ENCODE measurements at places on chromosomes 1 and 21.

- no peak for DNase-seq
Observed at GRCh38 chr1:109263234-109263596, 13.9 kb downstream of the CELSR2 start.

DNA sequence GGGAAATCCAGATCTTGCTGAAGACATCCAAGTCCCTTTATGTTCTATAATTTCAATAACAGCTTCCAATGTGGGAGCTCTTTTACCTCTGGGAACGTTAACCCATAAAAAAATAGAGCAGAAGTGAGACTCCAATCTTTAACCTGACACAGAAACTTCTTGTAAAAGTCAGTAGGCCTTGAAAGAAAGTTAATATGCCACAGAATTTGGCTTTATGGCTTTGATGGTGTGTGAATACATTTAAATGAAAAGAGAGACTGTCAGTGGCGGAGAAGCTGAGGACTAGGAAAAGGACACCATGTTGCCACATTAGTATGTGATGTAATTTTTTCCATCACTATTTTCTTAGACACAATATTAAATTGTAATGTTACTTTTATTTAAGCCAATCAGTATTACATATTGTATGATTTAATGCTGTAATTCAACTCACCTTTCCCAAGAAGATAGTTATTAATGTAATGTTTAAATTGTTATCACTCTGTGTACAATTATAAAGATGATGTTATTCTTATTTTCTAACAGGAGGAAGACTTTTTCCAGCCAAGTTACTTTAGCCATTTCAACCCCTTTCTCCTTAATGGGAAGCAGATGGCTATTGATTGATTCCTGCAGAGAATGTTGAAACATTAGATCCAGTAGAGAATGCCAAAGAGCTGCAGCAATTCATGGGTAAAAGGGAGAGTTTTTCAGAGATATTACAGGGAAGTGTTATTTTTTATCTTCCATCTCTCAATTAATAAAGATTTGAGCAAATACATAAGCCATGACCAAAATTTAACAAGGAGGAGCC is 17.5 kb upstream of the CLDN8 start:
- no peak for DNase-seq

DNA sequence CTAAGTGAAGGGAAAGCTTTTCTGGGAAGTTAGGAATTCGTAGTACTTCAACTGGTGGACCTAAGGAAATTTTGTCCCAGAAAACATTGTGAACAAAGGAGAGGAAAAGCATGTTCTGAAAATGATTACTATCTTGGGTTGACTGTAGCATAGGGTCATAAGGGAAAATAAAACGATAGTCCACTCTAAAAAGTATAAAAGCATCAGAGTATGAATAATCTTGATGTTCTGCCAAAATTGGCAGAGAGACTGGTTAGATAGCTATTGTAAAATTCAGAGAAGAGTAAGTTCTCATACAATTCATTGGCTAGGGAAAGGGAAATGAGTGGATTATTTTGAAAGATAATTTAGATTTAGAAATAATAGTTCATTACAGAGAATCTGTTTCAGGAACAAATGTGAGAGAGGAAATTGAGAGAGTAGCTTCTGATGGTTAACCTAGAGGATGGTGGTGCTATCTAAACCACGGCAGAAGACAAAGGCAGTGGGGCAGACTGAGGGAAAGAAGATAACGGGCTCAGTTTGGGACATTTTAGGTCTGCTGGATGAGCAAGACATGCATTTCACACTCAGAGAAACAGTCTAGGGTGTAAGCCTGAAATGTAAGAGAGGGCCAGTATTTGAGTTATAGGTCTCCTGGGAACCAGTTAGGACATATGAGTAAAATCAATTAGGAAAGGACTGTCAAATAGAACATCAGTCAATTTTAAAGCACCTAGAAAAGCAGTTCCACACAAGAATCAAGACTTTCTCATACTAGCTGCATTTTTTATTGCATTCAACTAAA is 799.3 kb upstream of the CXADR start:
- DNase-seq = peak; percentile 41

DNA sequence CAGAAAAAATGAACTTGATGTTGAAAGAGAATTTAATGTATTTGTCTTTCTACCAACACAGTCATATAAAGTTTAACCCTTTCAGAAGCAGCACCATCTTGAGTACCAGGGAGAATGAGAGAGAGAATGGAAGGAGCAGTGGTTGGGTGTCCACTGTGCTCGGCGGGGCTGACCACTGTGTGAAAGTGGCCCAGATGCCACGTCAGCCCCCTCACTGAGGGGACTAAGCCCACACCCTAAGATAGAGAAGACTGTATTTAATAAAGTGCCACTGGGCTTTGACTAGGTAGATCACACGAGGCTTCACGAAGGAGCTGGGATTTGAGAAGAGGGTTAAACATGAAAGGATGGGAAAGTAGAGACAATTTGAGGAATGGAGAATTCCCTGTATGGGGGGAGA is 31.2 kb downstream of the BATF3 start:
- DNase-seq = no peak

DNA sequence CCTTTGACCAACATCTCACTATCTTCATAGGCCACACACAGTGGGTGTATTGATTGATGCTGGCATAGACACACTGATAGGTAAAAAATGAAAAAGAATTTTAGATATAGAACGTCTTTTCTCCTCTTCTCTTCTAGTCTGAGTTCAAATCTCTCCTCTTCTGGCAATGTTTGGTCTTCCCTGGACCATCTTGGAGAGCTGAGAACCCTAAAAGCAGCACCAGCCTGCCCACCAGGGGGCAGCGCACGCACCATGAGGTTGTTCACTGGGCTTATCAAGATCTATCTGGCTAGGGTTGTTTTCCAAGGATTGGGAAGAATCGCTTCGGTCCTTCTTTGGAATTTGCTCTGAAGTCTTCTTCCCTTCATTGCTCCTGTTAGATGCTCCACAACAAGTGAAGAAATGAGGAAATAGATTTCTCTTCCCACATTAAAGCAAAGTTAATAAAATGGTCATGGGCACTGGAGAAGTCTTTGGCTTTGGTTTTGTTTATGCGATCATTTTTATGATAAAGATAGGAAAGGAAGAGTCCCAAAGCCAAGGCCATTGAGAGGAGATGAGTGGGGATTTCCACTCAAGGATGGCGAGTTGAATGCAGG is 104.0 kb upstream of the OLIG2 start:
- no peak for DNase-seq

- DNase-seq = peak; percentile 92
Observed at GRCh38 chr1:248838357-248839167, 538 bp downstream of the ZNF672 start.

GRCh38 chr1:114482585-114482984 is 28.4 kb downstream of the TRIM33 start:
- DNase-seq = no peak

GRCh38 chr1:115980998-115981993 is 5.0 kb downstream of the SLC22A15 start:
- peak; percentile 64 for DNase-seq

GRCh38 chr1:150076066-150076465 is 8.5 kb downstream of the VPS45 start:
- DNase-seq = no peak

- DNase-seq = no peak
Observed at GRCh38 chr21:33478182-33478581, 1.6 kb downstream of the TMEM50B start.

DNA sequence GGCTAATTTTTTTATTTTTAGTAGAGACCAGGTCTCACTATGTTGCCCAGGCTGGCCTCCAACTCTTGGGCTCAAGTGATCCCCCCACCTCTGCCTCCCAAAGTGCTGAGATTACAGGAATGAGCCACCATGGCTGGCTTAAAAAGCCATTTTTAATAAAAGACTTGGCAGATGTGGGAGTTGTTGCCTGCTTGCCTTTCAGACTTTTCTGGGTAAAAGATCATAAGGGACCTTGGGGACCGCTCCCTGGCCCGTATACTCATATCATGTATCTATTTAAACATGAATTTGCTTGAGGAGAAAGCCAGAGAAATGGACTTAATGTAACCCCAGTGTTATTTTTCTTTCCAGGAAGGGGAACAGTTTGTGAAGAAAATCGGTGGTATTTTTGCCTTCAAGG is 23.4 kb upstream of the PODN start:
- DNase-seq = no peak

DNA sequence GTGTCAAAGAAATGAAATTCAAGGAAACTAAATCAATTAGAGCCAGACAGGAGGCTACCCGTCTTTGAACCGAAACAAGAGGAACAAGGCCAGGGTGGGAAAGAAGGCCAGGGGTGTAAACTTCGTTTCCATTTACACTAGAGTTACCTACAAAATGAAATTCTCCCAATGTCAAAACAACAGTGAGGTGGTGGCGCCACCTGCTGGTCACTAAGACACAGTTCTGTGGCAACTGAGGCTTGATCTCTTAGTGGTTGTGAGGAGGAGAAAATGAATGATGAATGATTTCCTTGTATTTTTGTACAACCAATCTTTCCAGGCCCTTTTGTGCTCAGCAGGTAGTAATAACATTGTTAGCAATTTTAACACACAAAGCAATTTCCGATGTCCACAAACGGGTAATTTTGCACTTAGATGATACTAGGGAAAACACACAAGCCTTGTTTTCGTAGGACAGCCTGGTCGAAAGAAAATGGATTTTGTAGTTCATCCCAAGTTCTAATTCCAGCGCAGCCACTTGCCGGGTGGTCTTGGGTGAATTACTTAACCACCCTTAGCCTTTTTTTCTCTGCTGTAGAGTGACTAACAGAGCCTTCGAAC is 54.8 kb upstream of the SOD1 start:
- peak; percentile 75 for DNase-seq

- no peak for DNase-seq
Observed at GRCh38 chr1:184965944-184966860, 8.1 kb downstream of the NIBAN1 start.

DNA sequence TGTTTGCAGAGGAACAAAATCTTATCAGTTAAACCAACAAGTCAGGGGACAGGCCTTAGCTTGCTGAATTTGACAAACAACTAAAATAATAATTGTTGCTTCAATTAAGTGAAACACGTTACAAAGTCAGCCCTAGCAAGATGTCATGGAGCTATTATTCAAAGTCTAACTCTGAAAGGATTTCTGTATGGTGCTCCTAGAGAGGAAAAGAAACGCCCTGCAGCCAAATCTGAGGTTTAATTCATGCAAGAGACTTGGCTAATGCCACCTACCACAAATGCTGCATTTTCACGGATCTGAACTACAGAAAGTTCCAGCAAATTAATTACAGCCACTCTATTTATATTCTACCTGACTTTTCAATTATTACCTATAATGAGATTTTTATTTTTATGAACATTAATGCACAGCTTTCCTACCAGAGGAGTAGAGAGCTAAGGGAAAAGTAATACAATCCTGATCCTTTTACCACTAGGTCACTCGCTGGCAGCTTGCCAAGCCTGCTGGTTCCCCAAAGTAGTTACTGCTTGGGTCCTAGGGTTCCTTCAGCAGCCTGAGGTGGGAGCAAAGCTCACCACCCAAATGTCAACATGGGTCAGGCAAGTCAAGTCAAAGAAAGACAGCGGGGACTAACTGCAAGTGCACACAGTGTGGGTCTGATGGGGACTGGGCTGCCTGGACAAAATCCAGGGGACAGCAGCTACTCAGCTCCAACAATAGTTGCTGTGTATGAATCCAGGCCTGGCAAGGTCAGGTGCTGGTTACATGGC is 8.5 kb downstream of the COLGALT2 start:
- no peak for DNase-seq

DNA sequence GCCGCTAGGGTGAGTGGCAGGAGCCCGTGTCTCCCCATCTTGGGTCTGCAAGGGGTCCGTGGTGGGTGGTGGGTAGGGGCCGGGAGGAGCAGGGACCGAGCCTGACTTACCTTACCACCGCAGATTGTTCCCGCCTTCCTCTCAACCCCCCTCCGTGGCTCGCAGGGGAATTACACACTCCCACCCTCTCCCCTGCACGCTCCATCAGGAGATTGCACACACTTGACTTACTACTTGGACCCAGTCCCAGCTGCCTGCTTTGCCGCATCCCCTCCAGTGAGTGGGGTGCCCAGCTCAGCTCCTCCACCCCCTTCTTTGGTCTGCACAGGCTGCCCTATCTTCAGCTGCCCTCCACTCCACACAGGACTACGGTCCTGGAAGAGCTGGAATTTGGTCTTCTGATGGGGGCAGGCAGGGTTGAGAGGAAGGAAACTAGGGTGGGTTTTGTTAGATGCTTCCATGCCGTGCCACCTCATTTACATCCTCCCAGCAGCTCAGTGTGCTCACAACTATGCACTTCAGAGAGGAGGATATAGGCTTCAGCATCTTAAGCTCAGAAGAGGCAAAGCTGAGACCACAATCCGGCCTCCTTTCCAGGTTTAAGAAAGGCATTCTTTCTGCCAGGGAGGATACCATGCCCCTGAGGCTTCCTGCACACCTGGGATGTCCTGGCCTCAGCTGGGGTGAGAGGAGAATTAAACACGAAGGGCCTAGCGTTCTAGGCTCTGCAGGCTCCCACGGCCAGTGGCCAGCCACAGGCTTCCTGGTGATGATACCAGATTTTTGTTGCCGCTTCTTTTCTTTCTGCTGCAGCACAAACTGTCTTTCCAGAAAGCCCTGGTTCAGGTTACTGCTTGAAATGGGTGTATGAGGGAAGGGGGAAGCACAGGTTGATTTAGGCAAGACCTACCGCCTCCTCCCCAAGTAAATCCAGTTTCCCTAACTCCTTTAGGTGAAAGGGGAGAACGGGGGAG is 2.3 kb downstream of the KCNC4 start:
- DNase-seq = no peak

DNA sequence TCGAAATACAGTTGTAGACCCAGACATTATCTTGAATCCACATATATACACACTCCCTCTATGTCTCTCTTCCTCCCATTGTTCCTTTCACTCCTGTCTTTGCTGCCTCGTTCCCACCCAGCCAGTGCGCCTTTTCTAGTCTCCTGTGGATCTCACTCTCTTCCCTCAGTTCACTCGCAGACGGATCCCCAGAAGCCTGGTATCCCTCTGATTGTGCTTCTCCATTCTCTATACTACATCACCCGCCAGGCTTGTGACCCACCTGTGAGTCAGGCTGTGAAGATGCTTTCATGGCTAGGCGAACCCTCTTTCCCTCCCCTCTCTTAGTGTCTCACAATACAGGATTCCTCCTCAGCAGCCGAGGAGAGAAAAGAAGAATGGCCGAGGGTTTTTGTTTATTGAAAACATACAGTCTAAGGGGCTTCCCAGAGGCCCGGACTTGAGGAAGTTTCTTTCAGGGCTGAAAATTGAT is 1.5 kb downstream of the HCN3 start:
- no peak for DNase-seq
